ENCODE measurements at places on chromosomes 4 and X.

GRCh38 chr4:8107146-8107657, 51.4 kb downstream of the ABLIM2 start:
- DNase-seq = no peak

GRCh38 chr4:10011277-10011676, 10.0 kb downstream of the SLC2A9 start:
- DNase-seq = no peak

DNA sequence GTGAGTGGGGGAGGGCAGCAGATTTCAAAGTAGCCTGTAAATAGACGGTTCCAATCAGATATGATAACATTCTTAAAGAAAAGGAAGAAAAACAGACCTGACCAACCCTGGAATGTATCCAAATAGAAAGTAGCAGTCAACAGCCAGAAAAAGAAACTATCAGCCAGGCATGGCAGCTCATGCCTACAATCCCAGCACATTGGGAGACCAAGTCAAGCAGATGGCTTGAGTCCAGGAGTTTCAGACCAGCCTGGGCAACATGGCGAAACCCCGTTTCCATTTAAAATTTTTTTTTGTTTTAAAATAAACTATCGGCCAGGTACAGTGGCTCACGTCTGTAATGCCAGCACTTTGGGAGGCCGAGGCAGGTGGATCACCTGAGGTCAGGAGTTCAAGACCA, 125.0 kb downstream of the THOC2 start:
- no peak for DNase-seq

DNA sequence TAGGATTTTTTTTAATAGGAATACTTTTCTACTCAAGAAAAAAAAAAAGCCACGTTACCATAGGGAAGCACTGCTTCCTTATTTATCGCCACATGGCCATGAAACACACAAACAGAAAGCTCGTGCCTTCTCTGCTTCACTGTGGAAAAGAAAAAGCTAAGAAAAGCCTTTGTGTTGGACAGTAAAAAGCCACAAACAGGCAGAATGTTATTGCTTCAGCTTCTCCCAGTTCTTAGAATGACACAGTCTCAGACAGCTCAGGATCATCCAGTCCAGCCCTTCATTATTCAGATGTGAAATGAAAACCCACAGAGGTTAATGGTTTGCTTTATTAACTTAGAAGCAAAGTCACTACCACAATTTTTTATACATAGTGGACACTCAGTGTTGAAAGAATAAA, 181.6 kb upstream of the NOCT start:
- no peak for DNase-seq

GRCh38 chr4:152896811-152897210, 39.3 kb upstream of the FHDC1 start:
- DNase-seq = peak; percentile 3

DNA sequence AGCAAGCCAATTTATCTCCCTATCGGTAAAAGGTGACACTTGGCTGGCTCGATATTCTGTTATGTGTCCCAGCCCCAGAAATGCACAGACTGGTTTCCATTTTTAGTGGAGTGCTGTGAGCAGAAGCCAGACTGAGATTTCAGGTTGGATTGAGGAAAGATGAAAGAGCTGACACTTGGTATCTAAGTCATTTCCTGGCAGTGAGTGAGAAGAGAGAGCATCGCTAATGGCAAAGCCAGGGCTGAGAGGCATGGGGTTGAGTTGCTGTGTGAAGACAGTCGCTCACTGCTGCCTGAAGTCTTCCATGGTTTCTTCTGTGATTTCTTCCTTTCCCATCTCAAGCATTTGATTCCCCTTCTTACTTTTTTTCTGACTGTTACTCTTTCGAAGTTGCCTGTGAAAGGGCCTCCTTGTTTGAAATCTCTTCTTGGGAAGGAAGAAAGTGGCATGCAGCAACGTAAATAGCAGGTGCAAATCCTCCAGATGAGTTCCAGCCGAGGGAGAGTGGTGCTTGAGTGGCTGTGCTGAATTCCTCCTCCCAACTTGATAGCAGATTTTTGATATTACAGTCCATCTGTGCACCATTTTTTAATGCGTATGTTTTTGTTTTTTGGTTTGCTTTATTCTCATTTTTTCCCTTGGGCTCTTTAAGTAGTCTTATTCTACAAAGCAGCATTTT, 109.2 kb upstream of the LIMCH1 start:
- no peak for DNase-seq

DNA sequence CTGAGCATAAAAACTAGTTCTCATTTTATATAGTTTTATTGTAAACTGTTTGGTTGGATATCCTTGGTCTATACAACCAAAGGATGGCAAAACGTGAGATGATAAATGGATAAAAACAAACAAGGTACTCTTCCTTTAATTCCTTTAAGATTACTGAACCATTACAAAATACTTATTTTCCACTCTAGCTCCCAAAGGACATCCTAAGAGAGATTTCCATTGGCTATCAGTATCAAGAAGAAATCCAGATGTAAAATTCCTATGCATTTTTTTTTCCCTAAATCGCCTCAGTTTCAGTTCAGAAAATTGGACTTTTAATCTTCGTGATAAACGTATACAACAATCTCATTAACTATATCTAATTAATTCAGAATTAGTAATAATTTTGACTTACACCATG, 2.3 kb downstream of the FBXL5 start:
- DNase-seq = no peak

GRCh38 chr4:119678761-119679160, 50.2 kb upstream of the PDE5A start:
- DNase-seq = no peak

DNA sequence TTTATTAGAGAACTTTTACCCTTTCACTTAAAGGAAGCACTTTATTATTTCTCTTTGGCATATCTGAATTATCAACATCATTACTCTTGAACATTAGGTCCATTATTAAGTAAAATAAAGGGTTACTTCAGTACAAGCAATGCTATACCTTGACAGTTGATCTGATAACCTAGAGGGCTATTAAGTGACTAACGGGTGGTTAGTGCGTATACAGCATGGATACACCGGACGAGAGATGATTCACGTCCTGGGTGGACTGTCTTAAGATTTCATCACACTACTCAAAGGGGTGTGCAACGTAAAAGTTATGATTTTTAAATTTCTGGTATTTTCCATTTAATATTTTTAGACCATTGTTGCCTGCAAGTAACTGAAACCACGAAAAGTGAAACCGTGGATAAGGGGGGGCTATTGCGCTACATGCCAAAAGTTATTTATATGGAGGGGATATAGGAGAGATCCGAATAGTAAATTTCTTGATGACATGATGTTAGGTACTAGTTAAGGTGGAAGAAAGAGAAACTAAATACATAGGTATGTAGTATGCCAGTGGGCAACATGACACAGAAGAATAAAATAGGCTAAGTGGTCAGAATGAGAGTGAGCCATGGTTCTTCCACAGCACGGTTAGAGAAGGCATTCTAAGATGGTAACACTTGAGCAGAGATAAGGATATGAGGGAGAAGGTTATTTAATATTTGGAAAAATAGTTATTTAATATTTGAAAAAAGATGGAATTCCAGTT, 230.8 kb upstream of the ANKRD50 start:
- DNase-seq = no peak

- no peak for DNase-seq
These were observed 48.3 kb upstream of the NOCT start for GRCh38 chr4:138967313-138967712.

DNA sequence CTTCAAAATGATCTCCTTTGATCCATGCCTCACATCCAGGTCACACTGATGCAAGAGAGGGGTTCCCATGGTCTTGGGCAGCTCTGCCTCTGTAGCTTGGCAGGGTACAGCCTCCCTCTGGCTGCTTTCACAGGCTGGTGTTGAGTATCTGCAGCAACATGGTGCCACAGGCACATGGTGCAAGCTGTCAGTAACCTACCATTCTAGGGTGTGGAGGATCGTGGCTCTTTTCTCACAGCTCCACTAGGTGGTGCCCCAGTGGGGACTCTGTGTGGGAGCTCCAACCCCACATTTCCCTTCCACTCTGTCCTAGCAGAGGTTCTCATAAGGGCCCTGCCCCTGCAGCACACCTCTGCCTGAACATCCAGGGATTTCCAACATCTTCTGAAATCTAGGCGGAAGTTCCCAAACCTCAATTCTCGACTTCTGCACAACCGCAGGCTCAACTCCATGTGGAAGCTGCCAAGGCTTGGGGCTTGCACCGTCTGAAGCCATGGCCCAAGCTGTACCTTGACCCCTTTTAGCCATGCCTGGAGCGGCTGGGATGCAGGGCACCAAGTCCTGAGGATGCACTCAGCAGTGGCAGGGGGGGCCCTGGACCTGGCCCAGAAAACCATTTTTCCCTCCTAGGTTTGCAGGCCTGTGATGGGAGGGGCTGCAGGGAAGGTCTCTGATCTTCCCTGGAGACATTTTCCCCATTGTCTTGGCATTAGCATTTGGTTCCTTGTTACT, 137.8 kb upstream of the NUDT6 start:
- DNase-seq = no peak

GRCh38 chr4:120304801-120305200, 238.2 kb upstream of the MAD2L1 start:
- DNase-seq = no peak

- DNase-seq = no peak
These were observed 194.9 kb downstream of the ADAMTS3 start for GRCh38 chr4:72374159-72374558.

- no peak for DNase-seq
These were observed 2.1 kb downstream of the LEF1 start for GRCh38 chr4:108166441-108167315.

- DNase-seq = peak; percentile 39
These were observed 33.0 kb downstream of the FREM3 start for GRCh38 chr4:143667461-143667860.

DNA sequence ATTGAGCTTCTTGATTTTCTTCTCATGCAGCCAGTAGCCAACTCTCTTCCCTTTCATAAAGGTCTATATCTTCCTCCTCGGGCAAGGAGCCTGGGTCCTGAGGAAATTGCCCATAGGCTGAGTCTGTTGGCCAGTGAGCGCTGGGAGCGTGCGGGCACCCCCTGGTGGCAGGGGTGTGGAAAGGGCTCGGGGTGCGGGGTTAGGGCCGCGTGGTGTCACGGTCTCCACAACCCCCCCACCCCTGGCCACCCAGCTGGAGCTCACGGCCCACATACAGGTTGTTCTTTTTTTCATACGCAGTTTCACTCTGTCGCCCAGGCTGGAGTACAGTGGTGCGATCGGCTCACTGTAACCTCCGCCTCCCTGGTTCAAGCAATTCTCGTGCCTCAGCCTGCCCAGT, 13.1 kb downstream of the RBM10 start:
- DNase-seq = no peak

DNA sequence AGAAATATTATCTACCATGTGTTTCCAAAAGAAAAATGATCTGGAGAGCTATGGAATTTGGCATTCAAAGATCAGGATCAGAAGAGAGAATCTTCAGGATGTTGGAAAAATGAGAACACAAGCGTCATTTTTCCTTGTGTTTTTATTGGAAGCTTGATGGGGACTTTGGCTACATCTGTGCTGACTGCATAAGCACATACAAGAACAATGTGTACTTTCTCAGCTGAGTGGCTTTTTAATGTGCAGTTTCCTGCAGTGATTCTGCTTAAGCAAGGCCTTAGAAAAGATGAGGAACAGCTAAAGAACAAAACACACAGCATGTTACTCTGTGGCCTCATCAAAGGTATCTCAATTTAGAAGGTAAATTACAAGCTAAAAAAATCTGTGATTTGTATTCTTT, 1039.9 kb downstream of the GLUD2 start:
- no peak for DNase-seq

- no peak for DNase-seq
These were observed 12.4 kb downstream of the SMIM20 start for GRCh38 chr4:25926462-25926861.

- DNase-seq = no peak
These were observed 64.9 kb downstream of the PRSS12 start for GRCh38 chr4:118287711-118288451.

DNA sequence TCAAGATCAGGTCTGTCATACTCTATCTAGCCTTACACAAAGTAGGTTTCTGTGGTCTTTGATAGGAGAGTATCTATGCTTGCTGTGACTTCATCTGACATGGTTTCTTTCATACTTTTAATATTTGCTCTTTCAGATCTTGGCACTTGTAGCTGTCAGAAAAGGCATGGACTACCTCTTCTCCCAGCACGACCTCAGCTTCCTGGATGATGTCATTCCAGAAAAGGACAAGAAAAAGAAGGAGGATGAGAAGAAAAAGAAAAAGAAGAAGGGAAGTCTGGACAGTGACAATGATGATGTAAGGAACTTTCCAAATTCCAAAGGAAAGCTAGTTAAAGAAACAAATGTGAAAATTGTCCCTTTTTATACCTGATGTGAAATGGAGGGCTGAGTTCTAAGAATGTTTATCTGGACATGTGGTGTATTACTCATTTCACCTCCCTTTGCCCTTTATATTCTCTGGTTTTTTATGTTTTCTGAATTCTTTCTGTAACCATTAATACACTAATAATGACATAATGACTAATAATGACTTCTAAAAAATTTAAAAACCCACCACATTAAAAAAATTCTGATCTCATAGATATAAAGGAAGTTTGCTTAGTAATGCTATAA, 221.2 kb downstream of the SLC4A4 start:
- no peak for DNase-seq
